ENCODE measurements at places on chromosomes 12 and 14. TPM values are rescaled to one million over a fixed set of nuclear protein-coding genes. Genes with fewer than 3 reads are reported as not detected.
A peak's percentile ranks its signal among the peaks of the same experiment; 100 is the strongest.

Gene NKX2-1
- total RNA-seq, result not detected

GRCh38 chr12:109953656-109954055 lies 42.5 kb downstream of the GIT2 start:
- peak overlapping the region; percentile 79 for H3K27ac ChIP-seq
- H3K4me3 ChIP-seq, result no peak overlapping the region
- no peaks in the 10 kb centered on the region for H3K27me3 ChIP-seq

DNA sequence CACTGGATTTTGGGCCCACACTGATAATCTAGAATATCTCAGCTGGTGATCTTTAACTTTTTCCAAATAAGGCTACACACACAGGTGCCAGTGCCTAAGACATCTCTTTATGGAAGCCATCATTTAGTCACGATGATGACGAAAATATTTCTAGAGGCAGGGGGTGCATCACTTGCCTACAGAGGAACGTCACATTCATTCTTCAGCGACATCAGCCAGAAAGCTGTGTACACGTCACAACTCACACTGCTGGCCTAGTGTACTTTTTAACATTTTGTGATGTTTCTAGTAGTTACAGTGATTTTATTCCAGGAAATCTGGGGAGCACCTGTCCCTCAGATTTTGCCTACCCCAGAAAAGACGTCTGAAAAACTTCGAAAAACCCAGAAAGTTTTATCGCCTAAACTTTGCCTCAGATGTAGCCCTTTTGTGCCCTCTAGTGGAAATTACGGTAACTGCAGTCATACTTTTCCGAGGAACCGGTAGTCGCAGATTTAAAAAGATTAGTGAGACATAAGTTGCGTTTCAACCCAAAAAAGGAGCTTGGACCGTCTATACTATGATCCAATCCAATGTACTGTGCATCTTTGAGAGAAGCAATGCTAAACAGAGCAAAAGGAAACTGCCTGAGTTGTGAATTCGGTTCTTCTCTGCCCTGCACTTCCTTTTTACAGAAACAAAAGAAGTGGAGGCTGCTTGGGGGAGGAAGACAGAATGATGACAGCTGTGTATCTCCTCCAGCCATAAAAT lies 64.3 kb upstream of the STON2 start:
- no peak overlapping the region for H3K27ac ChIP-seq
- peak overlapping the region; percentile 59 for H3K4me3 ChIP-seq
- peaks cover 4% of the 10 kb centered on the region for H3K4me1 ChIP-seq
- peaks cover 2% of the 10 kb centered on the region for H3K36me3 ChIP-seq

- H3K27me3 ChIP-seq, result no peaks in the 10 kb centered on the region
- H3K27ac ChIP-seq, result no peak overlapping the region
- no peak overlapping the region for H3K4me3 ChIP-seq
- H3K36me3 ChIP-seq, result no peaks in the 10 kb centered on the region
- peaks cover 26% of the 10 kb centered on the region for H3K4me1 ChIP-seq
Measured at GRCh38 chr14:61532123-61532505, 163.2 kb upstream of the HIF1A start.

DNA sequence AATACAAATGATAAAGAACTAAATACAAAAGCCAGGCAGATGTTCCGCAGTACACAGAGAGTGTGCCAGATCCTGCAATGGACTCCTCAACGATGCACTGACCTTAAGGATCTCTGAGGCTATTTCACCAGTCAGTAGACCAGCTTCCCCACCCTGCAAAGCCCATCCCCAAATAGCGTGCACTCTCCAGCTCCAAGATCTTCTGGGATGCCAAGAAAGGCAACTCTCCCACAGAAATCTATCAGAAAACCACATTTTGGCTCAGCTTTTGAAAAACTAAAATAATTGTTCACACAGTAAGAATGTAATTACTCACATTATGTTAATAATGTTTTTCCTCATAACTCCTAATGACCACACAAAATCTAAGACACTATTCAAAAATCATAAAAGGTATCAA lies 90.4 kb downstream of the PPP2R5E start:
- H3K27me3 ChIP-seq, result no peaks in the 10 kb centered on the region
- no peak for DNase-seq
- no peak overlapping the region for H3K4me3 ChIP-seq
- H3K4me1 ChIP-seq, result peaks cover 6% of the 10 kb centered on the region

DNA sequence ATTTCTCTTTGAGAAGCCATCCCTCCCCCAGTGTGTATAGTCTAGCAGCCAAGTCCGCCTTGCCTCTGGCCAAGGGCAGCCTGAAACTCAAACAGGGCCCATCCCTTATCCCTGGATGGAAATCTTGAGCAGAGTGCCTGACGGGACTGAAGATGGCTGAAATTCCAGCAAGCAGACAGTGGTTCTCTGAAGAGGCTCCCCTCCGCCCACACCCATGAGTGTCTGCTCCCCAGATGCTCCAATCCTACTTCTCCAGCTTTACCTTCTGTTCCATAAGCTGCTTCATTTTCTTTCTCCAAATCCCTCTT lies 396.2 kb downstream of the NUAK1 start:
- H3K27me3 ChIP-seq, result peaks cover 21% of the 10 kb centered on the region
- no peak for DNase-seq
- no peak overlapping the region for H3K27ac ChIP-seq
- no peaks in the 10 kb centered on the region for H3K36me3 ChIP-seq
- no peak overlapping the region for H3K4me3 ChIP-seq

DNA sequence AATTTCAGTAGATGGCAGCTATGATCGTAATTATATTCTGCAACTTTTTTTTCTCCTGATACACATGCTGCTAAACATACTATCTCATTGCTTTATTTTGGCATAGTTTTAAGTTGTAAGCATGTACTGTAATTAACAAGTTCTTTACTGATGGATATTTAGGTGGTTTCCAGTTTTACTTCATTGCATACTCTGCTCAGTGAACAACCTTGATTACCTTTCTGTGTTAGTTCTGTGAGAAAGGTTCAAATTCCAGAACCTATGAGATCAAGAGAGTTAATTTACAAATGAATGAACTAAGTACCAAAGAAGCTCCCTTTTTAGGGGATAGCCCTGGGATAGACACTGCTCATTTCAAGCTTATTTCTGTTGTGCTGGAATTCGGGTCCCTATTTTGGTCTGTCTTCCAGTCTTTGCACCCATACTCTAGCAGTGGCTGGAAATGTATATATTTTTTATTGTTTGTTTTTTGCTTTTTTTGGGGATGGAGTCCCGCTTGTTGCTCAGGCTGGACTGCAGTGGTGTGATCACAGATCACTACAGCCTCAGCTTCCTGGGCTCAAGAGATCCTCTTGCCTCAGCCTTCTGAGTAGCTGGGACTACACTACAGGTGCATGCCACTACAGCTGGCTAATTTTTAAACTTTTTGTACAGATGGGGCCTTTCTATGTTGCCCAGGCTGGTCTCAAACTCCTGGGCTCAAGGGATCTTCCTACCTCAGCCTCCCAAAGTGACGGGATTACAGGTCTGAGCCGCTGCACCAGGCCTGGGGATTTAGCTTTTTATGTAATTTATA lies 10.6 kb downstream of the PAPOLA start:
- H3K36me3 ChIP-seq, result no peaks in the 10 kb centered on the region
- no peaks in the 10 kb centered on the region for H3K27me3 ChIP-seq
- H3K4me3 ChIP-seq, result peak overlapping the region; percentile 47
- no peak for DNase-seq
- peaks cover 88% of the 10 kb centered on the region for H3K4me1 ChIP-seq
- H3K27ac ChIP-seq, result peak overlapping the region; percentile 77

DNA sequence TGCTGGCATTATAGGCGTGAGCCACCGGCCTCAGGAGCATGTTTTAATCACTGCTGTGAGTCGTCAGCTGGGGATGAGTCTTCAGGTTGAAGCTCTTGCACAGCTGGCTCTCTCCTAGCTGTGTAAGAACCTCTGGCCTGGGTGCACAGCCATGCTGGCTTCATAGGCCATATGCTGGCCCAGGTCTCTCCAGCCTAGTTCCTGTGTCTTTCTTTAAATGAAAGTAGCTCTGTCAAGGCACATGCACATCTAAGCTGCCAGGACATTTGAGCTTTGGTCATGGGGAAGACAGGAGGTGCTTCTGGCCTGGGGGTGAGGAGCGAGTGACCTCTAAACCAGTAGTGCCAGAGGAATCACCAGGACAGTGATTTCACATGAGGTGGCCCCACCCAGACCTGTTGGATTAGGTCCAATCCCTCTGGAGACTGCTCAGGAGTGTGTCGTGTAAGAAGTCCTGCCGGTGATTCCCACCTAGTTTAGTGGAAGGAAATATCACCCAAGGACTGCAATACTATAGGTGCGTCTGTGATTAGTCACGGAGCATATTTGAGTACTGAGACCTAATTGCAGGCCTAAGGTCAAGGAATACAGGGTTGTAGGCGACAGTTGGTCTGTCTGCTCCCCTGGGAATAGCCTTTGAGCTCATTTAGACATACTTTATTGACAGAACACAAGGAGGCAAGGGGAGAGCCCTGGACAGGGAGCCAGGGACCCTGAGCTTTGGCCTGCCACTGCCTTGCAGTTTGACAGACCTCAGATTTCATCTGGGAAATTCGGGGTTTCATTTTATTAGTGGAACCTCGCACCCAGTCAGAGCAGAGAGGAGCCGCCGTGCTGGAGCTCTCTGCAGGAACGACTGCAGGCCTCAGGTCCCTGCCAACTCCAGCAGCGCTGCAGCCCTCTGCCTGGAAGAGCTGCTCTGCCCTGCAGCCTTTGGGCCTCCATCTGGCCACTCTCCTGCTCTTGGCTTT lies 67.0 kb downstream of the ANKRD9 start:
- H3K27ac ChIP-seq, result peak overlapping the region; percentile 41
- H3K4me1 ChIP-seq, result peaks cover 6% of the 10 kb centered on the region
- H3K4me3 ChIP-seq, result no peak overlapping the region
- H3K36me3 ChIP-seq, result peaks cover 34% of the 10 kb centered on the region
